Gastrocnemius medialis (tissue), 4 donors: ENCODE measurements at places on chromosomes 4 and X. TPM values are rescaled to one million over a fixed set of nuclear protein-coding genes. Genes with fewer than 3 reads are reported as not detected.

TRAM1L1 gene
- total RNA-seq: 0.18 TPM

DNA sequence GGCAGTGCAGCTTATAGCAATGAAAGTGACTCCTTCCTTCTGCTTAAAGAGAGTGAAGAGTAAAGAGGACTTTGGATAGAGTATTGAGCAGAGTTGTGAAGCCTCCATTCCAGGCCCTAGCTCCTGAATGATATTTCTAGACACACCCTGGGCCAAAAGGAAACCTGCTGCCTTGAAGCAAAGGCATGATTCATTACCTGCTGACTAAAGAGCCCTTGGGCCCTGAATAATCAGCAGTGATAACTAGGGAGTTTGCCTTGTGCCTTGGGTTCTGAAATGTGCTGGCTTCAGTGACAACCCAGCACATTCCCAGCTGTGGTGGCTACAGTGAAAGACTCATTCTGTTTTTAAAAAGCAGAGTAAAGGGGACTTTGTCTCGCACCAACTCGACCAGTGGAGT lies 49.2 kb downstream of the STPG2 start:
- H3K4me1 ChIP-seq: no peaks in the 10 kb centered on the region
- no peaks in the 10 kb centered on the region for H3K36me3 ChIP-seq
- no peak overlapping the region for H3K27ac ChIP-seq
- H3K27me3 ChIP-seq: no peaks in the 10 kb centered on the region

DNA sequence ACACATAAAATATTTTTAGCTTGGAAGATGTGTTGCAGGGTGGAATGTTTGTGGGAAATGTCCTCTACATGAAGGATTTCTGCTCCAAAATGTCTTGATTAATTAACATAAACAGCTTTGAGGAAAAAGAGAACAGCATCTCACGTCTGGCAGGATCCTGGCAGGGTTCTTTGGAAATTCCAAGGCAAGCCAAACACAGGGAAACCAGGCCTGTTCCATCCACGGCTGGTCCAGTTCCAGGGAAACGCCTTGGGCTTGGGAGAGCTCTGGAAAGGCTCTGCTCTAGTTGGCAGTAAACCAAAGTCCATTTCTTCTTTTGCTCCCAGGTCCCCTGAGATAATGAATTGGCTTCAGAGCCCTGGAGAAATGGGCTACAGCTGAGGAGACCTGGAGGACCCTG lies 42.4 kb upstream of the GAB1 start:
- no peaks in the 10 kb centered on the region for H3K27me3 ChIP-seq
- peak; percentile 33 for DNase-seq
- no peak overlapping the region for H3K4me3 ChIP-seq
- H3K27ac ChIP-seq: no peak overlapping the region

- no peaks in the 10 kb centered on the region for H3K36me3 ChIP-seq
- no peak overlapping the region for H3K4me3 ChIP-seq
- H3K27me3 ChIP-seq: no peaks in the 10 kb centered on the region
- H3K4me1 ChIP-seq: no peaks in the 10 kb centered on the region
- no peak for DNase-seq
- H3K27ac ChIP-seq: no peak overlapping the region
Observed at GRCh38 chrX:30865015-30865414, 24.0 kb downstream of the TAB3 start.

CBR4 gene
- 16.5 TPM for total RNA-seq

- H3K4me1 ChIP-seq: no peaks in the 10 kb centered on the region
- H3K27me3 ChIP-seq: no peaks in the 10 kb centered on the region
- H3K36me3 ChIP-seq: no peaks in the 10 kb centered on the region
- no peak overlapping the region for H3K4me3 ChIP-seq
Observed at GRCh38 chr4:102472441-102473013, 28.6 kb upstream of the NFKB1 start.

DNA sequence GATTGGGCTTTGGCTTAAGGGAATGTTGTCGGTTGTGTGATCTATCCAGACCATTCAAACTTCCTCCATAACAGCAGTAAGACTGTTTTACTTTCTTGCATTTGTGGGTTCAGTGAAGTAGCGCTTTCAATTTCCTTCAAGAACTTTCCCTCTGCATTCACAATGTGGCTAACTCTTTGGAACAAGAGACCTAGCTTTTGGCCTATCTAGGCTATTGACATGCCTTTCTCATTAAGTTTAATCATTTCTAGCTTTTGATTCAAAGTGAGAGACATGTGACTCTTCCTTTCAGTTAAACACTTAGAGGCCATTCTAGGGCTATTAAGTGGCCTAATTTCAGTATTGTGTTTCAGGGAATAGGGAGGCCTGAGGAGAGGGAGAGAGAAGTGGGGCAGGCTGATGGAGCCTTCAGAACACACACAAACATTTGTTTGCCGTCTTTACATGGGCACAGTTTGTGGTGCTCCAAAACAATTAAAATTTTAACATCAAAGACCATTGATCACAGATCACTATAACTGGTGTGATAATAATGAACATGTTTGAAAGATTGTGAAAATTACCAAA lies 34.1 kb downstream of the ADH5 start:
- DNase-seq: no peak
- no peaks in the 10 kb centered on the region for H3K36me3 ChIP-seq
- no peaks in the 10 kb centered on the region for H3K4me1 ChIP-seq

- no peak overlapping the region for H3K4me3 ChIP-seq
- H3K4me1 ChIP-seq: no peaks in the 10 kb centered on the region
- no peak for DNase-seq
- H3K27ac ChIP-seq: no peak overlapping the region
- no peaks in the 10 kb centered on the region for H3K36me3 ChIP-seq
Observed at GRCh38 chr4:150045410-150045809, 32.8 kb upstream of the DCLK2 start.

DNA sequence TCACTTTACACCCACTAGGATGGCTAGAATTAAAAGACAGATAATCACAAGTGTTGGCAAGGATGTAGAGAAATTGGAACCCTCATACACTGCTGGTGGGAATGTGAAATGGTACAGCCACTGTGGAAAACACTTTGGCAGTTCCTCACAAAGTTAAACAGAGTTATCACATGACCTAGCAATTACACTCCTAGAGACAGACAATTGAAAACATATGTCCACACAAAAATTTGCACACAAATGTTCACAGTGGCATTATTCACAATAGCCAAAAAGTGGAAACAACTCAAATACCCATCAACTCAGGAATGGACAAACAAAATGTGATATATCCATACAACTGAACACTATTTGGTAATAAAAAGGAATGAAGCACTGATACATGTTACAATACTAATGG lies 5.7 kb downstream of the ZNF280C start:
- DNase-seq: no peak
- H3K36me3 ChIP-seq: no peaks in the 10 kb centered on the region
- peaks cover 5% of the 10 kb centered on the region for H3K4me1 ChIP-seq
- no peak overlapping the region for H3K27ac ChIP-seq
- no peaks in the 10 kb centered on the region for H3K27me3 ChIP-seq

- H3K27me3 ChIP-seq: peaks cover 18% of the 10 kb centered on the region
- H3K27ac ChIP-seq: no peak overlapping the region
- H3K4me1 ChIP-seq: no peaks in the 10 kb centered on the region
Observed at GRCh38 chrX:107272431-107272921, 66.1 kb downstream of the DNAAF6 start.

DNA sequence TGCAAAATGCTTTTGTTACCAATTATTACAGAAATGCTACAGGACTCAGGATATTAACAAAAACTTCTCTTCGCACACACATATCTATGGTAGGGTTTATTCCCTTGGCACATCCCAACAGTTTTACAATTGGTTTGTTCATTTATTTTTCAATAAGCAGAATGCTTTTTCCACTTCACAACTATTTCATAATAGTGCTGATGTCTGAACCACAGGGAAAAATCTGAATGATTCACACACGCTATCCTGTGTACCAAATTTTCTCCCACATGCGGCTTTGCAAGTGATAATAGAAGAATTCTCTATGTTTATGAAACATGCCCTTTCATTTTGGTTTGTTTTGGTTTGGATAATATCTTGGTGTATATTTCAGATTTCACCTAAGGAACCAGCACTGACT lies 725.7 kb upstream of the TENM3 start:
- H3K36me3 ChIP-seq: no peaks in the 10 kb centered on the region
- no peak for DNase-seq
- no peaks in the 10 kb centered on the region for H3K4me1 ChIP-seq
- no peak overlapping the region for H3K4me3 ChIP-seq
- no peaks in the 10 kb centered on the region for H3K27me3 ChIP-seq

MAP9 gene
- total RNA-seq: 0.41 TPM

- no peaks in the 10 kb centered on the region for H3K36me3 ChIP-seq
- no peak for DNase-seq
- no peaks in the 10 kb centered on the region for H3K27me3 ChIP-seq
- no peak overlapping the region for H3K27ac ChIP-seq
- no peak overlapping the region for H3K4me3 ChIP-seq
- no peaks in the 10 kb centered on the region for H3K4me1 ChIP-seq
Observed at GRCh38 chr4:75249739-75250138, 264.5 kb downstream of the RCHY1 start.
